ENCODE measurements at places on chromosomes 12 and 14.
A peak's percentile ranks its signal among the peaks of the same experiment; 100 is the strongest.

DNA sequence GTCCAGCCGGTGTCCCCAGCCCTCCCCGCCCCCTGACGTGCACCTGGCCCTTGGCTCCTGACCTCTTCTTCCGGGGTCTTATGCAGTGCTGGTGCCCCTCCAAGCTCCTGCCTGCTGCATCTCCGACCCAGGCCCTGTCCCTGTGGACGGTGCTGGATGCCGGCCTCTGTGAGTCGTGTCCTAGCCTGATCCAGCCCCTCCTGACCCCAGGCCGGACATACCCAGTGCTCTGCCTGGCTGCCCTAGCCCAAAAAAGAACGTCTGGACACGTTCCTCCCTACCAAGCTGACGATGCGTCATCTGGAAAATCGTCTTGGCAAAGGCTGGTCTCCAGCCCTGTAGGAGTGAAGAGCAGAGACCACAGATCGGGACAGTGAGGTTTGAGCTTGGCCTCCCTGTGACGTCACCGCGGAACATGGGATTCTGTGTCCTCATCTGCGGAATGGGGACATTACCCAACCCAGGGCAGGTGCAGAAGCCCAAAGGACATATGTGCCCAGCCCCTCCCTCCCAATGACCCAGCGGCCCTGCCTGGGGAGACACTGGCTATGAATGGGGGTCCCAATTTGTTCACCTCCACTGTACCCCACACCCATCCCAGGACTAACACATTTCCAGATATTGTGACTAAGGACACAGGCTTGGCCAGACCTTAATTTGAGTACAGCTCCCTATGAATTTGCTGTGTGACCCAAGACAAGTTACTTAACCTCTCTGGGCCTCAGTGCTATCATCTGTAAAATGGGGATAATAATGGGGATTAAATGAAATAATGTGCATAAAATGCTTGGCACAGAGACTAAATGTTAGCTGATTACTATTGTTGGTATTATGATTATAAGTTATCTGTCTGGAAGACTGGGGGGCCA is 51.0 kb upstream of the BCL11B start:
- no peak for ATAC-seq

- ATAC-seq = no peak
Observed at GRCh38 chr12:110279566-110280375, 1.3 kb upstream of the ATP2A2 start.

- no peak for ATAC-seq
Observed at GRCh38 chr14:59754256-59754655, 116.3 kb downstream of the RTN1 start.

GRCh38 chr14:94001016-94001415 is 3.9 kb downstream of the CCDC197 start:
- no peak for ATAC-seq

DNA sequence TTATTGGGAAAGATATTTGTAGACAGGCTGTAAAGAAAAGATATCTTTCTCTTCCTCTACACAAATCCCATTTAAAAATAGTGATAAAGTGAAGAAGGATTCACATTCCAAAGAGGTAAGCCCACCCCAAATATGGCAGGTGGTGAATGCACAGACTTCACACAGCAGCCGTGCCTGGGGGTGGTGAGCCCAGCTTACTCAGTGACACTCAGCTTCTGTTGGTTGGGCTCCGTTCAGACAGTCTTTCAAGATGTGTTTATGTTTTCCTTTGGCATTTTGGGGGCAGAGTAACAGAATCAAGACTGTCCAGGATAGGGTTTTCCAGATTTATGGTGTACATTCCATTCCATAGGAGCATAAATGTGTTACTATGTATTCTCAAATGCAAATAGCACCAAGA is 4.1 kb upstream of the COL2A1 start:
- ATAC-seq = no peak

- ATAC-seq = peak; percentile 89
Observed at GRCh38 chr14:55458800-55459515, 18.5 kb upstream of the TBPL2 start.

DNA sequence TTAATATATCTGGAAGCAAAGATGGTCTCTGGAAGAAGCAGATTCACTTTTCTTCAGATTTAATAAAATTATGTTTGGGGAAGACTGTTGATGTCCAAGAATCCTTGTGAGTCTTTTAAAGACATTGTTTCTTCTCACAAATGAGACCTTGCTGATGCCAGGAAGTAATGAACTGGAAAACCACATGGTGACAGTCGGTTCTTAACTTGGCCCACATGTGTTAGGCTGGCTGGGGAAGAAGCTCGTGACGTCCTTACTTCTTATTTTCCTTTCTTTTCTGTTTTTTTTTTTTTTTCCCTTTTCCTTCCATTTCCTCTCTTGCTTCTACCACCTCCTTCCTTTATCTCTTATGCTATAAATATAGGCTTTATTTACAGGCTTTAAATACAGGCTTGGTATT is 950.2 kb downstream of the BCL11B start:
- no peak for ATAC-seq

DNA sequence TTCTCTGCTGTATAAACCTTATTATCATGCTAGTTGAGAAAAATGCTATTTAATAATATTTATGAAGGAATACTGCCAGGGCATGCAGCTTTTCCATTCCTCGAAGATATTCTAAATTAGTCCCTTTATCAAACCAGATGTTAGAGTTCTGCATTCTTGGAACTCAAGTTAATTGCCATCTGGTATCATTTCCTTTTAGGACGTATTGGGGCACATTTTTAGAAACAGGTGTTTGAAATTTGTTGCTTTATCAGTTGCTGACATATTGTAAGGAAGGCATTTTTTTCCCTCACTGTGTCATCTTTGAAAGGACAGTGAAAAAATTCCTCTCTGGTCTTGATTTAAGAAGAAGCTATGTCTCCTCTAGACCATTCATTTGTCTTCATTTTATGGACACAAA is 471.2 kb upstream of the PRICKLE1 start:
- no peak for ATAC-seq

- ATAC-seq = no peak
Observed at GRCh38 chr14:69038455-69039287, 59.6 kb upstream of the ACTN1 start.

DNA sequence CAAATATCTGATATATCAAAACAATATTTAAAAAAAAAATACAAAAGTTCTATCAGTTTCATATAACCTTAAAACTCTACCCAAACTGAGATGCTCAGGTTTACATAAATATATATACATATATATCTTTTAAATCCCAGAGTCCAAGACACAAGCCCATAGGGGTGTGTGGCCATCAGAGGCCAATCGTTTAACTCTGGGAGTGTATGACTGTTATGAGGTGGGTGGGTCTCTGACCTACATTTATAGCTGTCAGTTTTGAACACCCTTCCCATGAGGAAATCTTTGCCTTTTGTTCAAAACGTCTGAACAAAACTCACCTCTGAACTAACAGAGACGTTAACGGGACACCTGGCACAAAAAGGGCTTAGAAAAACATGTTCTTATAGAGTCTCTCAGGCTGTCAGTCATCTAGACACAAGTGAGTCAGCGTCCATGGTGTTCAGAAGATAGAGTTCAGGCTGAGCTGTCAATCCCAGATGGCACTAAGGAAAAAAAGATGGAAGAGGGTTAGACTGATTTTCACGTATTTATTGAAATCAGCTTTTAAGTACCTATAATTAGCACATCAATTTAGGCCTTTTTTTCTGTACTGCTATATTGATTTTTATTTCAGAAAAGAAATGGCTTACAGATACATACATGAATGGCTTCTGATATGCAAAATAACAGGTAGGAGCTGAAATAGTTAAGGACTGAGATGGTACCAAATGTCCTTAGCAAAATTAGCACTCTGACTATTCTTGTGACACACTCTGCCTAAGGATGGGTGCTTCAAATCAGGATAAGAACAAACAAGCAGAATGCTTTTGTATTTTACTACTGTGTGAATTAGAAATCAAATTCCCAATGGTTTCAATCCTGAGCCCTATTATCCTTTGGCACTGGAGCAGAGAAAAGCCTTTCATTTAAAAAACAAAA is 29.2 kb downstream of the HIGD1C start:
- ATAC-seq = no peak

GRCh38 chr14:37046815-37047214 is 125.6 kb downstream of the SLC25A21 start:
- ATAC-seq = no peak

- ATAC-seq = no peak
Observed at GRCh38 chr14:76390621-76391020, 14.7 kb downstream of the ESRRB start.

- ATAC-seq = no peak
Observed at GRCh38 chr14:103890821-103891666, 37.2 kb upstream of the TDRD9 start.

DNA sequence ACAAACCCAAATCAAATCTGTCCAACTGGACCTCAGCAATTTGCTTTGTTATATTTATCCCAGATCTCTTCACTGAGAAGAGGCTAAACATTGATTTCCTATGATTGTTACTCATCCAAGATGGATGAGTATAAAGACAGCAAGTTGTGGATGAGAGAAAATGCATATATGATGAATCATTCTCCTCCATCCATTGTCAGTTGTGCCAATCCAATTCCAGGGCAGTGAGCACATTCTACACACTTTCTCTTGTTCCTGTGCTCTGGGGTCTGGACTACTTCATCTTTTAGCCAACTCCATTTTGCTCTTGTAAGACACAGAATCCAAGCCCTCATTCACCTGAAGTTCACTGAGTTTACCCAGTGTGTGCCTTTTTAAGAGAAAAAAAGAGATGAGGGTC is 105.7 kb downstream of the GCH1 start:
- no peak for ATAC-seq

GRCh38 chr12:53538209-53538689 is 31.0 kb upstream of the NPFF start:
- no peak for ATAC-seq

DNA sequence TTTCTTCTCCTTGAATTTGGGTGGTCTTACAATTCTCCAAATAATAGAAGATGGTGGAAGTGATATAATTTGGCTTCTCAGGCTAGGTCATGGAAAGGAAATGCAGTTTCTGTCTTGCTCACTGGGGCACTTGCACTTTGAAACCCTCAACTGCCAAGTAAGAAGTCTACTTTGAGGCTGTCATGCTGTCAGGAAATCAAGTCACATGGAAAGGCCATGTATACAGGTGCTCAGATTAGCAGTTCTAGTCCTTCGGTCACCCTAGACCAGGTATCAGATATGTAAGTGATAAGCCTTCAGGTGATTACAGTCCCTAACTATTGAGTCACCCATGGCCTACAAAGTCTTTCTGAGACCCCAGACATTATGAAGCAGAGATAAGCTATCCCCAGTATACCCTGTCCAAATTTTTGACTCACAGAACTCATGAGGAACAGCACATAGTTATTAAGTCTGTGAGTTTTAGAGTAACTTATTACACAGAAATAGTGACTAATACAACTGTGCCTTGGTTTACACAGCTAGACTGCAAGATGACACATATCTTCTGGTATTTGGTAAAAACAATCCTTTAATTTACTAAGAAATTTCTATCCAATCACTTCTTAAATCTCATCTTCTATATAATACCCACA is 26.3 kb upstream of the BBS10 start:
- ATAC-seq = peak; percentile 76

- no peak for ATAC-seq
Observed at GRCh38 chr14:23167116-23167847, 16.2 kb downstream of the SLC7A8 start.

DNA sequence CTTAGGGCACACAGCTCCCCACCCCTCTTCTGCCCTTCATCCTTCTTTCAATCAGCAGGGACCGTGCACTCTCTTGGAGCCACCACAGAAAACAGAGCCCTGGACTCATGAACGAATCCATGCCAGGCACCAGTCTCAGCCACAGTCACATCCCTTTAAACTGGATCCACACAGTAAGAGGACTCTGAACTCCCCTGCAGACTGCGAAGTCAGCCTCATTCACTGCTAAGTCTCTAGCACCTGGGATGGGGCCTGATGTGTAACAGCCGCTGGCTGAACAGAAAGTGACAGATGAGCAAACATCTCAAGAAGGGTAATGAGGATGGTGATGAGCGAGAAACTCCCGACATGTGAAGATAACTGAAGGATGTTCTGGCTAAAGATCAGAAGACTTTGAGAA is 45.8 kb upstream of the IQSEC3 start:
- no peak for ATAC-seq
